ENCODE measurements at places on chromosomes 6 and 20.
A peak's percentile ranks its signal among the peaks of the same experiment; 100 is the strongest.

GRCh38 chr6:116266803-116267202 is 12.9 kb downstream of the TSPYL1 start:
- H3K36me3 ChIP-seq = peaks cover 35% of the 10 kb centered on the region
- peaks cover 5% of the 10 kb centered on the region for H3K4me1 ChIP-seq
- H3K27ac ChIP-seq = no peak overlapping the region
- no peak overlapping the region for H3K4me3 ChIP-seq
- no peak for DNase-seq
- no peaks in the 10 kb centered on the region for H3K27me3 ChIP-seq

- no peak overlapping the region for H3K4me3 ChIP-seq
- no peaks in the 10 kb centered on the region for H3K27me3 ChIP-seq
- no peaks in the 10 kb centered on the region for H3K36me3 ChIP-seq
- DNase-seq = no peak
- H3K4me1 ChIP-seq = no peaks in the 10 kb centered on the region
- H3K27ac ChIP-seq = no peak overlapping the region
Measured at GRCh38 chr20:57162362-57162652, 104.1 kb downstream of the BMP7 start.

DNA sequence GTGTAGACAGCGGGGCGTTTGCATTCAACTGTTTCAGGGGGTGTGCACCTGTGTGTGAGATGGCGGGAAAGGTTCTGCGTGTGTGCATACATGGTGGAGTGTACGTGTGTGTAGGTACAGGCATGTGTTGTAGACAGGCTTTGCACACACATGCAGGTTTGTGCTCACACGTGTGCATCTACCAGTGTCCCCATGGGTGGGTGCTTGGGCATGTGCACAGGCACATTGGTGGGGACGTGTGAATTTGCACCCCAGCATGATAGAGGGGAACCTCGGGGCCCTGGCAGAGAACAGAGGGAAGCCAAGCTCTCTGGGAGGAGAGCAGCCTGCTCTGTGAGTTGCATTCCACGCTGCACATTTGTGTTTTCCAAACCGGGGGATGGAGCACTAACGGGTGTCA is 250.2 kb downstream of the PREX1 start:
- DNase-seq = no peak
- no peak overlapping the region for H3K27ac ChIP-seq
- no peak overlapping the region for H3K4me3 ChIP-seq
- peaks cover 12% of the 10 kb centered on the region for H3K4me1 ChIP-seq
- no peaks in the 10 kb centered on the region for H3K27me3 ChIP-seq

DNA sequence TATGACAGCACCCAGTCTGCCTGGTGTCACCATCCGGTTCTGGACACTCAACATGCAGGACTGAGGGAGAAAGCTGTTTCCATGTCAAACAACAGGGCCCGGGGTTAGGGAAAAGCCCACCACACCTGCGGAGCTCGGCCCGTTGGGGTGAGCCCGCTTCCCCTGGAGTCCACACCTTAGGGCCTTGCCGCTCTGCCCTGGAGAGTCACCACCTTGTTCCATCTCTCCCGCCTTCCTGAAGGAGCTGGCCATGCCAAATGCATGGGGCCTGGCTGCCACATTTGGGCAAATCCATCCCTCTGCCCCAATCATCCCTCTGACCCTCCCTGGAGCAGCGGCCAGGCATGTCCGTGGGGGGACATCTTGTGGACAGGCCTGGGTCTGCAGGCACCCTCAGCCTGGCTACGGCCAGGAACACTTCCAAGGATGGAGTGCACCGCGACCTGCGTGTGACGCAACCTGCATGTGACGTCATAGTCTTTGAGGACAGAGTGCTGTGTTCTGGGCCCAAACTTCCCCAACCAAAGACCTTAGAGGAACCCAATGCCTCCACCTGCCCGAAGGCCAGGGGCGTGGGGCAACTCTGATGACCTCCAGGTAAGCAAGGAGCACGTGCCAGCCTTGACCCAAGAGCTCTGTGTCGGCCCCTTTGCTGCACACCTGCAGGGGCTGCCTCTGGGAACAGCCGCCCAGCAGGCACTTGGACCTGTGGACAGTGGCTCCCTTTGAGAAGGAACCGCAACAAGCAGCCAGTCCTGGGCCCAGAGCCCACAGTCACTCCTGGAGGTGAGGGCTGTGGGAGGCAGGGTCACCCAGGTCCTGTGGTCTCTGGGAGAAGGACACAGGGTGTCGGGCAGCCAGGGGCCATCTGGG is 1.7 kb downstream of the CABLES2 start:
- H3K4me1 ChIP-seq = peaks cover 23% of the 10 kb centered on the region
- H3K27me3 ChIP-seq = no peaks in the 10 kb centered on the region
- H3K36me3 ChIP-seq = peaks cover 1% of the 10 kb centered on the region
- peak overlapping the region; percentile 64 for H3K4me3 ChIP-seq
- H3K27ac ChIP-seq = peak overlapping the region; percentile 30

- peaks cover 27% of the 10 kb centered on the region for H3K4me1 ChIP-seq
- H3K27ac ChIP-seq = no peak overlapping the region
- DNase-seq = no peak
- no peaks in the 10 kb centered on the region for H3K36me3 ChIP-seq
- no peak overlapping the region for H3K4me3 ChIP-seq
Measured at GRCh38 chr6:45387236-45387635, 9.5 kb upstream of the SUPT3H start.

GRCh38 chr20:48026981-48027592 is 241.8 kb upstream of the SULF2 start:
- H3K4me3 ChIP-seq = no peak overlapping the region
- peaks cover 4% of the 10 kb centered on the region for H3K4me1 ChIP-seq
- no peaks in the 10 kb centered on the region for H3K36me3 ChIP-seq

- H3K4me3 ChIP-seq = no peak overlapping the region
- H3K27ac ChIP-seq = no peak overlapping the region
- H3K4me1 ChIP-seq = peaks cover 3% of the 10 kb centered on the region
- no peak for DNase-seq
Measured at GRCh38 chr20:32965581-32966373, 38.5 kb downstream of the SUN5 start.

DNA sequence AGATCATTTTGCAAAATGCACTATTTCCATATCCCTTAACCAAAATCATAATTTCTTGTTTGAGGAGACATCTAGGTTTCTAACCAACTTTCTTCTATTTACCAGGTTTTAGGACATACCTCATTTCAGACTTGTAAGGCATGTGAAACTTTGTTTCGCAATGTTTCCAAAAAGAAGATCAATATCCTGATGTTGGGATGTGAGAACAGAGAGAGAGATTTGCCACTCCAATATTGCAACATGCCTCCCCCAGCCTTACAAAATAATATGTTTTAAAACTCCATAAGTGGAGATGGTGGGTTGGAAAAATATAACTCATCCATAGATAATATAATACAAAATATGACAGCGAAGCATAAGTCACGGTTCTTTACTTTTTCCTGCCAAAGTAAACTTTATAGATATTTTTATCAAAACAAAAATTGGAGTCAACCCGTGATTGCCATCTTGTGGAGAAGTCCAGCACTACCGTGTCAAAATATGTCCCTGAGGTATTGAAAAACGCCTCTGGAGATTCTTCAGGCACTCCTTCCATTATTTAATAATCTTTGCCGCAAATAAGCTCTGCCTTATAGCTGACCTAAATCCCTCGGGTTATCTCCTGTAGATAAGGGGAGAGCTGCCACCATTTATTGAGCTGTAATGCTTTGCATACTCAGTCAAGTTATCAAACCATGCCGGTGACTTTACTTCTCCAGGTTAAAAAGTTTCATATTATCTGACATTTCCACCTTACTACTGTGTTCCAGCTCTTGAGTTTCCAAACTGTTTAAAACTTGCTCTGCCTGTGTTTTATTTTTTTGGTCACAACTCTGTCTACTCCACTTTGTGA is 534.2 kb downstream of the HACE1 start:
- H3K4me1 ChIP-seq = peaks cover 27% of the 10 kb centered on the region
- H3K36me3 ChIP-seq = no peaks in the 10 kb centered on the region
- no peak overlapping the region for H3K27ac ChIP-seq
- no peak overlapping the region for H3K4me3 ChIP-seq
- DNase-seq = peak; percentile 44

GRCh38 chr6:3800850-3801591 is 48.2 kb upstream of the FAM50B start:
- peaks cover 51% of the 10 kb centered on the region for H3K4me1 ChIP-seq
- no peak overlapping the region for H3K4me3 ChIP-seq
- H3K27me3 ChIP-seq = no peaks in the 10 kb centered on the region
- H3K36me3 ChIP-seq = no peaks in the 10 kb centered on the region
- no peak for DNase-seq

DNA sequence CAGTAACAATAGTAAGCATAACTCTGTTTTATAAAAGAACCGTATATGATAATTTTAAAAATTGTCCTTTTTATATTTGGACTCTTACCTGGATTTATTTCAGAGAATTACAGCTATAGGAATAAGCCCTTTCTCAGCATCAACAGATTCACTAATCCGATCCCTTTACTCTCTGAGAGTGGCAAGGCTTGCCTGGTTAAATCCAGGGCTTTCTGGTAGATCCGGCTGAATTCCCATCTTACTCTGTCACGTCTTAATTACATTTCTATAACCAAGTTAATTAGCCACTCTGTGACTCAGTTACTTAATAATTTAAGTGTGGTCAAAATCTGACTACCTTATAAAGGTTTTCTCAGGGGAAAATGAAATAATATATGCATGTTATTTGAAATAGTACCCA is 294.7 kb downstream of the FRK start:
- H3K36me3 ChIP-seq = peaks cover 2% of the 10 kb centered on the region
- no peak for DNase-seq
- H3K27ac ChIP-seq = no peak overlapping the region
- H3K4me3 ChIP-seq = no peak overlapping the region
- no peaks in the 10 kb centered on the region for H3K27me3 ChIP-seq

- peak overlapping the region; percentile 44 for H3K27ac ChIP-seq
- H3K4me3 ChIP-seq = no peak overlapping the region
- DNase-seq = no peak
- peaks cover 54% of the 10 kb centered on the region for H3K27me3 ChIP-seq
Measured at GRCh38 chr20:11214256-11214840, 540.5 kb upstream of the JAG1 start.

GRCh38 chr20:44589537-44589936 is 7.2 kb downstream of the PKIG start:
- peaks cover 68% of the 10 kb centered on the region for H3K4me1 ChIP-seq
- DNase-seq = no peak
- H3K4me3 ChIP-seq = no peak overlapping the region
- H3K27me3 ChIP-seq = no peaks in the 10 kb centered on the region
- H3K27ac ChIP-seq = peak overlapping the region; percentile 94

DNA sequence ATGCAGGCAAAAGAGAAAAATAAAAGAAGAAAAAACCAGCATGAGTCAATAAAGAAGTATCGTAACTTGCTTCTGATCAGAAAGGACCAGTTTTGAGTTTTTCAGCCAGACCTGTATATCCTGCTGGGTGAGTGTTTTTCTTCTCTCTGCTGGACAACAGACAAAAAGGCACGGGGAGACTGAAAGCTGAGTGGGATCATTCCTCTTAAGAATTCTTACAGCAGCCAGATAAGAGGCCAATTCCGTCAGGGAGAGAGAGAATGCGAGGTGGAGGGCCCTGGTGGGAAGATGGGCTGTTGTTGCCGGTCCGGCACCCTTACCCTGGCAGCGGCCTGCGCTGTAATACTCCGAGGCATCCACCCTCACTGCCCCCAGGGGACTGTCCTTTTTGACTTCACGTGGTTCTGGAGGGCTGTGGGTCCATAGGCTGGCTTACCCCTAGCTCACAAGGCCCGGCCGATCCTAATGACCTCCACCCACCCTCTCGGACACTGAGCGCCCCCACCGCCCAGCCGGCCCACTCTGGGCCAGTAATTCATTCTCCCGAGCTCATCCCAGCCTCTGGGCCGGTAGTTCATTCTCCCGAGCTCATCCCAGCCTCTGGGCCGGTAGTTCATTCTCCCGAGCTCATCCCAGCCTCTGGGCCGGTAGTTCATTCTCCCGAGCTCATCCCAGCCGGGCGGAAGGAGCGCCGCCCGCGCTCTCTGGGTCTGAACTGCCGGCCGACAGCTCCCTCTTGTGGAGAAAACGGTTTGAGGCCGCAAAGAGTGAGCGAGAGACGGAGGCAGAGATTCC is 118.3 kb upstream of the SIRPA start:
- H3K4me1 ChIP-seq = peaks cover 14% of the 10 kb centered on the region
- H3K27me3 ChIP-seq = peaks cover 24% of the 10 kb centered on the region
- peak overlapping the region; percentile 84 for H3K4me3 ChIP-seq
- peak; percentile 78 for DNase-seq
- peaks cover 4% of the 10 kb centered on the region for H3K36me3 ChIP-seq

- H3K27me3 ChIP-seq = no peaks in the 10 kb centered on the region
- H3K36me3 ChIP-seq = no peaks in the 10 kb centered on the region
- peak overlapping the region; percentile 55 for H3K27ac ChIP-seq
- H3K4me1 ChIP-seq = peaks cover 66% of the 10 kb centered on the region
Measured at GRCh38 chr6:4319981-4320683, 184.8 kb upstream of the ECI2 start.

DNA sequence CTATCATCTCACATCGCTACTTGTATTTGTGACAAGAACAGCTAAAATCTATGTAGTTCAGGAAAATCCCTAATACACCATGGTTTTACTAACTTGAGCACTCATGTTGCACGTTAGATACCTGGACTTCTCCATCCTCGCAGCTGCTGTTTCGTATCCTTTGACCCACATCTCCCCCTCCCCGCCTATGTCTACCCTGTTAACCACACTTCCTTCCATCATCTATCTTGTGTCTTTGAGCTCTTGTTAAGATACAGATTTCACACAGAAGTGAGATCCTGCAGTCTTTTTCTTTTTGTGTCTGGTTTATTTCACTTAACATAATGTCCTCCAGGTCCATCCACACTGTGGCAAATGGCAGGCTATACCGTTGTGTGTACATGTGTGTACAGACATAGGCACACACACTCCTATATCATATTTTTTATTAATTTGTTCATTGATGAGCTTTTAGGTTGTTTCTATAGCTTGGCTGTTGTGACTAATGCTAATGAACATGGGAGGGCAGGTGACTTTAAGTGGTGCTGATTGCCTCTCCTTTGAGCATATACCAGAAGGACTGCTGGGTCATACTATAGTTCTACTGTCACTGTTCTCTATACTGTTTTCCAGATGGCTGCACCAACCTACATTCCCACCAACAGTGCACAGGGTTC is 117.8 kb downstream of the WDR27 start:
- no peak overlapping the region for H3K27ac ChIP-seq
- no peaks in the 10 kb centered on the region for H3K27me3 ChIP-seq
- H3K36me3 ChIP-seq = peaks cover 32% of the 10 kb centered on the region
- H3K4me3 ChIP-seq = no peak overlapping the region
- H3K4me1 ChIP-seq = no peaks in the 10 kb centered on the region

DNA sequence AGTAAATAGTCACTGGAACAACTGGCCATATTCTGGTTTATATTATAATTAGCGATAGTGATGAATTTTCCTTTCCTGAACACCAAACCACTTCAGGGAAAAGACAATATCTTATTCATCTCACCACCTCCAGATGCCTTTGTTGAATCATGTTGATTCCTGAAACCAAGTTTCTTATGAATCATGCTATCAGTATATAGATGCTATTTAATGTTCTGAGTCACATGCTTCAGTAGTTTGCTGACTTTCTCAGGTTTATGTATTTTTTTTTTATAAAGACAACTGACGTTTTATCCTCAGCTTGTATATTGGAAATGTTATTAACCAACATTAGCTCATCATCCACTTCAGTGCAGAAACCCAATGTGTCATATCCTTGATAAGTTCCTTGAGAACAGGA is 710.2 kb upstream of the POU3F2 start:
- DNase-seq = no peak
- no peaks in the 10 kb centered on the region for H3K36me3 ChIP-seq
- H3K27ac ChIP-seq = no peak overlapping the region
